ENCODE measurements at places on chromosomes 13 and 19.

GRCh38 chr19:55149078-55150003 is at the start of gene TNNT1:
TNNT1 (minus strand) TSS chr19:55149206; CDS start chr19:55147157, 2,049 bp downstream.
- DNase-seq: no peak

- DNase-seq: no peak
Observed at GRCh38 chr19:4910594-4911281, 1.4 kb downstream of the UHRF1 start.

- DNase-seq: no peak
Observed at GRCh38 chr13:73849292-73849691, 284.9 kb downstream of the KLF12 start.

DNA sequence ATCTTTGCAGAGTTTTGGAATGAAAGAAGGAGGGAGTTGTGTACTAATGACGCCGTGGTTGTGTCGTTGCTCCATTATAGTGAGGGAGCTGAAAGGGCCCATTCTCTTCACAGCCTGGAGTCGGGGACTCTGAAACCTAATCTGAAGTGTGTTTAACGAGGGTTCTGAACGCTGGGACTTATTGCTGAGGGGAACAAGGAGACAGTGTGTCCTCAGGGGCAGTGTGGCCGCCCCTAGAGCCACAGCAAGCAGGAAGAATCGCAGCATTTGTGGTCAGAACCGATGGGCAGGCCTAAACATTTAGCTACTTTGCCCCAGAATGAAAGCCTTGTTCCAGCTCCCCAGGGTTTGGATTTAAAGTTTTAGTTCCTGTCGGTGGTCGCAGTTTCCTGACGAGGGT is 156.4 kb upstream of the RNF113B start:
- no peak for DNase-seq

- no peak for DNase-seq
Observed at GRCh38 chr13:21139374-21139773, 37.0 kb downstream of the SKA3 start.

DNA sequence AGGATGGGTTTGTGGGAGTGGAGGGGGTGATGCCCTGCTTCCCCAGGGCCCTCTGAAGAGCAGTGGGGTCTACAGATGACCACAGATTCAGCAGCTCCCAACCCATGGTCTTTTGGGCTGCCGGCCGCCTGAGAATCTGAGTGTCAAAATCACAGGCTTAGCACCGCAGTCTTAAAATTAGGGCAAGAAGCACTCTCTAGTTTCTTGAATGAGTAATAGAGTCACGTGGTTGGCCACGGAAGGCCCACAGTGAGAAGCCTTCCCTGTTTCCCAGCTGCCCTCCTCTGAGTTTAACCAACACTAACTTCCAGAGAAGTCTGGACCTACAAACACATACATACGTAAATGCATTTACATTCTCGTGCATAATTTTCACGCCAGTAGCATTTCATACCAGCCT is 5.2 kb downstream of the PRMT1 start:
- no peak for DNase-seq

GRCh38 chr19:5775668-5776309 is 8.8 kb downstream of the PRR22 start:
- no peak for DNase-seq

DNA sequence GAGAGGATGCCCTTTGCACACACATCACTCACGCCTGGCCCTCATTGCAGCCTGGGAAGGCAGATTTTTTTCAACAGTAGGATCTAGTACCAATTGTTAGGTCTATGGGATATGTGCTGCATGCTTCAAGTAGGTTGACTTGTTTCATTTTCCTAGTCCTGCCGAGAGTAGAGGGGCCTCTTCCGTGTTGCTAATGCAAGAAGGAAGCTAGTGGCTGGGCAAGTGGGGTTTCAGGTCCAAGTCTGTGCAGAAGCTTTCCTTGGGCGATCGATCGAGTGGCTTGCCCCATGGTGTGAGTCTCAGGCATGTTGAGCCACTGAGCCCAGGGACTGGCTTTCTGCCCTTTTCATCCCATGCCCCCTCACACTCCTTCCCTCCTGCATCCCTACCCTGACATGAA is 13.7 kb downstream of the ILF3 start:
- DNase-seq: no peak

DNA sequence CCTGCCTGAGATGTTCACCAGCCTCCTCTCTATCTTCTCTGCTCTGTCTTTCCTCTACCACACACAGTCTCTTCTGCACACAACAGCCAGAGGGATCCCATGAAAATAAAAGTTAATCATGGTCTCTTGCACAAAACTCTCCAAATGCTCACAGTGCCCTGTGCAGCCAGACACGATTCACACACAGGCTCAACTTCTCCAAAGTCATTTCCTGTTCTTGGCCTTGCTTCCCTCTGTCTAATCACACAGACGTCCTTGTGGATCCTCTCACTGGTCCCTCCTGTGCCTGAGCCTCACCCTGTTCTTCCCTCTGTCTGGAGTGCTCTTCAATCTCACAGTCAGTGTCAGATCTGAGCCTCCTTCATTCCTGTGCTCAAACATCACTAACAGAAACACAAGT is 7.8 kb downstream of the SIGLEC12 start:
- no peak for DNase-seq

- no peak for DNase-seq
Observed at GRCh38 chr13:112057736-112058518, 9.0 kb upstream of the SOX1 start.

DNA sequence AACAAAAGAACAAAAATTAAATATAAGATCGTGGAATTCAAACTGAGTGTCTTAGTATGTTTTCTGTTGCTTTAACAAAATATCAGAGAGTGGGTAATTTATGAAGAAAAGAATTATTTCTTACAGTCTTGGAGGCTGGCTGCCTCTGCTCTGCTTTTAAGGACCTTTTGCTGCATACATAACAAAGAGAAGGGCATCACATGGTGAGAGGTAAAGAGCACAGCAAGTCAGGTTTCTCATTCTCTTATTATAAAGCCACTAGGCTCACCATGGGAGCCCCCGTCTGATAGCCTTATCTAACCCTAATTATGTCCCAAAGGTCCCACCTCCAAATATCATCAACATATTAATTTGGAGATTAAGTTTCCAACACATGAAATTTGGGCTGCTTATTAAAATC is 231.3 kb downstream of the SLITRK6 start:
- DNase-seq: no peak

GRCh38 chr13:41064493-41064892 is 3.2 kb downstream of the WBP4 start:
- no peak for DNase-seq

GRCh38 chr13:94139393-94139995 is 340.0 kb downstream of the DCT start:
- DNase-seq: no peak

- no peak for DNase-seq
Observed at GRCh38 chr19:45244133-45244794, 943 bp downstream of the EXOC3L2 start.

- DNase-seq: no peak
Observed at GRCh38 chr19:13459351-13459750, 46.9 kb downstream of the CACNA1A start.

DNA sequence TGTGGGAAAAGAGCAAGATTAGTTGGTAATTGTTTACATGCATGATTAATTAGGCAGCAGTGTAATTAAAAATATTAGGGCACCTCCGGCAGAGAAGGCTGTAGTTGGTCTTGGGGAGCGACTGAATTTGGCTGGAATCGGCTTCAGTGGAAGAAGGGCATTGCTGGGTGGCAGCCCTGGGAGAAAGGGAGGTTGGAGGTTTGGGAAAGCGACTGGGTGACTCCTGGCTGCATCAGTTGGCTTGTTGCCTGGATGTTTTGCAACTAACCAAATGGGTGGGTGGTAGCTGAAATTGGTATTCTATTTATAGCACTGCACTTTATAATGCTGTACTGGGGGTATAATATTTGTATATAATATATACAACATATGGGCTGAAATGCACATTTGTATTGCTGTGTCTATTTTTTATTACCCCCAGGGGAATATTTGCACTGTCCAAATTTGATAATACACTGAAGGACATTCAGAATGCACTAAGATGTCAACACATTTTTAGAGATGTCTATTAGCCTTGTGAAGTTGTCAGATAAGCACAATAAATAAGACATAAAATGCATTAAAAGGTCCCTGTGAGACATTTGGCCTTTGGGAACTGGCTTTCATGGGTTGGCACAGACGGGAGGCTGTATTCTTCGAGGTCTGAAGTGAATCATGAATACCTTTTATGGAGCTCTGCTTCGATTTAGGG is 1.7 kb downstream of the B3GLCT start:
- DNase-seq: no peak

GRCh38 chr13:91135968-91136367 is 211.5 kb upstream of the MIR17HG start:
- DNase-seq: no peak

GRCh38 chr13:32211813-32212212 is 103.3 kb downstream of the ZAR1L start:
- no peak for DNase-seq

DNA sequence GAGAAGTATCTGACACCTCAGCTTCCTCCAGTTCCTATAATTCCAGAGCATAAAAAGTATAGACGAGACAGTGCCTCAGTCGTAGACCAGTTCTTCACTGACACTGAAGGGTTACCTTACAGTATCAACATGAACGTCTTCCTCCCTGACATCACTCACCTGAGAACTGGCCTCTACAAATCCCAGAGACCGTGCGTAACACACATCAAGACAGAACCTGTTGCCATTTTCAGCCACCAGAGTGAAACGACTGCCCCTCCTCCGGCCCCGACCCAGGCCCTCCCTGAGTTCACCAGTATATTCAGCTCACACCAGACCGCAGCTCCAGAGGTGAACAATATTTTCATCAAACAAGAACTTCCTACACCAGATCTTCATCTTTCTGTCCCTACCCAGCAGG is 3.1 kb downstream of the KLF5 start:
- DNase-seq: no peak

- no peak for DNase-seq
Observed at GRCh38 chr19:18762125-18763023, 28.7 kb downstream of the COMP start.

GRCh38 chr13:112905086-112905485 is 63.9 kb upstream of the MCF2L start:
- DNase-seq: no peak

- DNase-seq: no peak
Observed at GRCh38 chr13:111394211-111394922, 73.9 kb downstream of the TEX29 start.

GRCh38 chr13:111944171-111944583 is 122.8 kb upstream of the SOX1 start:
- DNase-seq: no peak

- DNase-seq: no peak
Observed at GRCh38 chr19:29293736-29294342, 80.9 kb upstream of the UQCRFS1 start.

DNA sequence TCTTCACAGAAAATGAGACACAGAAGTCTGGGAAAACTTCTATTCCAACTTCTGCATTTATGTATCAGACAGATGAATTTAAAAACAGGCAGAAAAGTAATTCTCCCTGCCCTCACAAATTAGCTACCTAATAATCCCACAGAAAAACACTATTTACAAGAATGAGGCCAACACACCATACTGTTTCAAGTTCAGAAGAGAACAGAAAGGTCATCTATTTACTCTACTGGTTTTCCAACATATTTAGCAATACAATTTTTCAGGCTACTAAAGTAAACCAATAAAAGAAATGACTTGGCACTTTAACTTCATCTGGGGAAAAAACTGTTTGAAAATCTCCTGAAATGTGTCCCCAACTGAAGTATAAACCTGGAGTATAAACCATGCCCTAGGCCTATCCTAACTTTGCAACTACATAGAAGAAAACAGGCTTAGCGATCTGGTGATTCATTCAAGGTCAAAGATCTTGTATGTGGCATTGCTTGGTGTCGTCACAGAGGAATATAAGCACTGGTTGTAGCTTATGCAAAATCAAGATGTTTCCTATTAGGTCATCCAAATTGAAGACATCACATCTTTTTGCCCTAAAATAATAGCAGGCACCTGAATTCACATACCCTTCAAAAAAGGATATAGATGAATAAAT is 20.1 kb upstream of the EBPL start:
- DNase-seq: no peak

DNA sequence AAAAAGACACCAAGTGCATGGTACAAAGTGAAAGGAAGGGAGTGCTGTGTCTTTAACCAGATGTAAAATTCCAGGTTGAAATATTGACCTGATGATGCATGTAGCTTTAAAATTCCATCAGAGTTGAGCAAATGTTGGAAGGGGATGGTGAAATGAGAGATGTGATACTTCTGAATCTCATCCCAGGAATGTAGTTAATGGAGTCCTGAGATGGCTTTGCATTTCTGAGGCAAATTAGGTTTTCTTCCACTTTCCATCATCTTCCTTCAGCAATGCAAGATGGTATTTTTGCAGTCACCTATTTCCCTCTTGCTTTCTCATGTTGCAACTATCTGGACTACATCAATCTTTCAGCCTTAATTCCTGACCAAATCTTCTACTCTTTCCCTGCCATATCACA is 194.1 kb upstream of the MIR17HG start:
- DNase-seq: no peak

- no peak for DNase-seq
Observed at GRCh38 chr19:31289381-31289880, 59.8 kb downstream of the TSHZ3 start.

DNA sequence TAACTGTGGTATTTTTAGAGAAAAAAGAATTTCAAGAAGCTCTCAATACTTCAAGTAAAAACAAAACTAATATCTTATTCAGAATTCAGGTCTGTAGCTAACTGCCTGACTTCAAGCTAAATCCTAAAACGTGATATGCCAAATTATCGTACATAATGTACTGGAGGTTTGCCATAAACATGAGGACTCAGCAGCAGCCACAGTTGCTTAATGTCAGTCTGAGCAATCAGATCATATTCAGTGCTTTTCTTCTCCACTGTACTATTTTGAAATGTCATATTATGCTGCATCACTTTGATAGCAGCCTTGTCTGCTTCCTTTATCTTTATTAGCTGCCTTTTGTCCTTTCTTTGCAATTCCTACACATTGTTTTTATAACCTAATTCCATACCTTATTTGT is 265.1 kb upstream of the EDNRB start:
- DNase-seq: no peak

DNA sequence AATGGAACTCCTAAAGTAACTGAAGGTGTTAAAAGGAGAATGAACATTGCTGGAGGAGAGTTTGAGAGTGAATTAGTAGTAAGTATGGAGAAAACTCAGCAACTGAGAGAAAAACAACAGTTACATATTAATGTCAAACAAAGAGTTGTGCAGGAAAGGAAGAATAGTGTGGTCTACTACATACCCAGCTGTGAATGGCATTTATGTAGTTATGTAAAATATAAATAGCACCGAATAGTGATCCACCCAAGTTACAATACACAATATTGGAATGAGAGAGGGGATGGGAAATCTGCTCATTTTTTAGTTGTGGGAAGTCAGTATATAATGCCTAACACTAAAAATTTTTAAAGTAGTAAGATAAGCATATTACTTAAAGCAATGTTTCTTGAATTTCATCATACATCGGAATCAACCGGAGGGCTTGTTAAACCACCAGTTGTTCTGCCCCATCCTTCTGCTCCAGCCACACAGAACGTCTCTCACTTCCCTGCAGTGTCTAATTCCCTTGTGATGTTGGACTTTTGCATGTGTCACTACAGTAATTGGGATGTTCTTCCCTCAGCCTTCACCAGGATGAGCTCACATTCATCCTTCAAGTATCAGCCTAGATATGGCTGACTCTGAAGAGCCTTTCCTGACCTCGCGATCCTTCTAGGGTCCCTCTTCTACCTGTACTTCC is 11.5 kb downstream of the CCDC70 start:
- DNase-seq: no peak

- no peak for DNase-seq
Observed at GRCh38 chr19:5261156-5261890, 79.3 kb downstream of the PTPRS start.

Data from activated T-helper 1 cell treated with Interleukin-2 at 50 U/mL for 16 hours (primary cell).